RCC 7860 (cell line): ENCODE measurements at places on chromosomes 1 and 21.

DNA sequence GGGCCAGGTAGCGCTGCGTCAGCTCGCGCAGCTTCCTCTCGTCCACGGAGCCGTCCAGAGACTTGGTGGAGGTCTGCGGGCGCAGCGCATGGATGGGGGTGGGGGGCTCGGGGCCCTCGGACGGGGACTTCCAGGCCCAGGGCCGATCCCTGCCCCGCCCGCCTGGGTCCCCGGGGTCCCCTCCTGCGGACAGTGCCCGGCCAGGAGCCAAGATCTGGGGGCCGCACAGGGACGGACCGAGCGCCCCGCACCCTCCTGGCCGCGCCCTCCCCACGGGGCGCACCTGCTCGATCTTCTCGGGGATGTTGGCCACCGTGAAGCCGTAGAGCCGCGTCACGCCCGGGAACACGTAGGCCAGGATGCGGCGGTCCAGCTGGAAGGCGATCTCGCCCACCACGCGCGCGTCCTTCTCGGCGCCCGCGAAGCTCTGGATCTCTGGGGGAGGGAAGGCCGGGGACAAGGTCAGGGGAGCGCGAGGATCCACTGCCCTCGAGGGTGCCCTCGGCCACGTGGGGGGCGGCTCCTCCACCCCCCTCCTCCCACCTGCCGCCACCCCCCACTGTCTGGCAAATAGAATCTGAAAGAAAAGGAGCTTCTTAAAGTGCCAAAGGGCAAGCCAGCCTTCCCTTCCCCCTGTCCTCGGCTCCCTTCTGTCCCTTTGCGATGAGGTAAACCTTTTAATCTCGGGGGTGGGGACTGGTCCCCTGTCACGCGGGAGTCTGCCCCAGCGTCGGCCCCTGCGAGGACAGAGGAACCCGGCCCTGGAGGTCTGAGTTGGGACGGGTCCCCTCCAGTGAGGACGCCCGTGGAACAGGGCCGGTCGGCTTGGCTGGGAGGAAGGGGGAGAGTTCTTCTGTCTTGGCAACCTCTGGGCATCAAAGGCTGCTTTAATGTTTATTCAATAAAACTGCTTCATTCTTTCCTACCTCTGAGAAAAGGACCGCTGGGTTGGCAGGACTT lies 6.5 kb upstream of the FTCD start:
- DNase-seq, result no peak

DNA sequence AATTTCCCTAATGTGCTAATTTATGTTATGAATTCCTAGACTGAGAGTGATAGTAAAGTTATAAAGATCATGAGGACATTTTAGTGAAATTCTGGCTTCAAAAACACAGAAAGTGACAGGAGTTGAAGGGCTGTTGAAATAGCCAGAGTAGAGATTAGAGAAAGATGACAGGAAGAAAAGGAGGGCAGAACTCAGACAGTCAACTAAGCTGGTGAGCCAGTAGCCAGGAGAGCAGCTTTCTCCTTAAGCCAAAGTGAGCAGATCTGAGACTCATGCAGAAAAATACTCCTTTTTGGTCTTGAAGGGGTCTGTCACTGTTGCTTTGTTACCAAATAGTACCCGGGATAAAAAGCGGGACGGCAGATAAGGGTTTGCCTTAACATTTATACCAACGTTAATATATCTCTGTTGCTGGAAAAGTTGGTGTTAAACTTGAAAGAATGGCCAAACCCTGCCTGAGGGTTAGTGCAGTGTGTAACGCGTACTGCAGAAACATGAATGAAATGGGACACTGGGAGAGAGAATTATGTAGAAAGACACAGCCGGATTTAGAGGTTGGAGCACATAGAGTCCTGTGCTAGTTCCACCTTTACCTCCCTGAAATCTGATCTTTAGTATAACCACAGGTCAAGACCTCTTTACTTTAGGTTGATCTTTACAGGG lies 12.8 kb downstream of the AHCYL1 start:
- no peak for DNase-seq

DNA sequence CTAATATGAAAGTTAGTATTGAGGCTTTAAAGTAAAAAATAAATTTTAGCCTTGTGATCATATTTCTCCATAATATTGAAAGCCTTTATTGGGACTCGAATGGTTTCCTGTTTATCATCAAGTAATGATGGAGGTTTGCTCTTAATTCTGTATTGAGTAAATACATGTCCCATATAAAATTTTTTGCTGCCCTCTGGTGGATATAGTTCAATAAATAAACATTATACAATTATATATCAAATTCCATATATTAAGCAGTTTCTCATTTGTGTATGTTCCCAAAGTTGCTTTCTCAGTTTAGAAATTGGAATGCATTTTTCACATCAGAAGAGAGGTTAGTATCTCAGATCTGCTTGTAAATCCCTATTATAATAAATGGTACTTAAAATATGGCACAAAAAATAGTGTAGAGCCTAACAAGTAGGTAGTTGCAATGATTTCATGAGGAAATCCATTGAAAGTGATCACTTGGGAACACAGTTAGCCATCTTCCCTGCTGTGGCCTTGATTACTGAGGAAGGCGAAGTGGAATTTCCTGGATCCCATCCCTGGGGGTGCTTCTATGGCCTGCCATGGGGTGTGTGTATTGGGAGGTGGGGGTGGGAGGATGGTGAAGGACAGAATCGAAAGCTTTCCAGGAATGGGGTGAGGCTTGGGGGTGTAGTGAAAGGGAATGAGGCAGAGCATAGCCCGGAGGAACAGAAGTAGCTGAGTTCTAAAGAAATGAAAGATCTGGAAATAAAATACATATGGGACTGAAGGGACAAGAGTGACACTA lies 84.1 kb upstream of the C21orf91 start:
- peak; percentile 22 for DNase-seq

DNA sequence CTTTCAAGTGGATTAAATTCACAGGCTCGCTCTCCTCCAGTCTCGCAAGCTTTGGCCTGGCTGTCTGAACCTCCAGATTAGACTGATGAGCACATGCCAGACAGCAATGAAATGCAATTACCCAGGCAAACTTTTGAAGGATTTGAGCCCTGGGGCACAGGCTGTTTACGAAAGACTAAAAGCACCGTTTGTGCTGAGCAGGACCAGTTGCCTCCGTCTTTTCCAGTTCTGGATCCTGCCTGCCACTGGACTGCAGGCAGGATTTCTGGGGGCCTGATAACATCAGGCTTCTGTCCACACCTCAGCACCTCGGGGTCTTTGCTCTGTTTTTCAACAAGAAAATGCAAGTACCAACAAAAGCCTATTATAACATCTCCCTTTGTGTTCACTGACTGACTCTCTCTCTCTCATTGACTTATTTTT lies 145.7 kb downstream of the CLIC6 start:
- no peak for DNase-seq

DNA sequence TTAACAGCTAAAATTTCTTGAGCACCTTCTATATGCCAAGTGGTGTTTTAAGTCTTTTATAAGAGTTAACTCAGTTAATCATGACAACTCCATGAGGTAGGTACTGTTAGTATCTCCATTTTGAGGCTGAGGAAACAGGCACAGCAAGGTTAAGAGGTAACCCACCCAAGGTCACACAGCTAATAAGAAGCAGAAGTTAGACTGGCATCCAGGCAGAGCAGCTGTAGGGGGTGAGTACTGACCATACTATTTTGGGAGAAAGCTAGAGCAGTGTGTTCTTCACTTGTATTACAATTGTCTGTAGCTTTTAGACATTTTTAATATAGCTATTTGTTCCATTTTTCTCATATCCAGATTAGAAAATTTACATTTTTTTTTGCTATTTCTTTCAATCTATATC lies 4.8 kb downstream of the ATP6V1G3 start:
- no peak for DNase-seq

DNA sequence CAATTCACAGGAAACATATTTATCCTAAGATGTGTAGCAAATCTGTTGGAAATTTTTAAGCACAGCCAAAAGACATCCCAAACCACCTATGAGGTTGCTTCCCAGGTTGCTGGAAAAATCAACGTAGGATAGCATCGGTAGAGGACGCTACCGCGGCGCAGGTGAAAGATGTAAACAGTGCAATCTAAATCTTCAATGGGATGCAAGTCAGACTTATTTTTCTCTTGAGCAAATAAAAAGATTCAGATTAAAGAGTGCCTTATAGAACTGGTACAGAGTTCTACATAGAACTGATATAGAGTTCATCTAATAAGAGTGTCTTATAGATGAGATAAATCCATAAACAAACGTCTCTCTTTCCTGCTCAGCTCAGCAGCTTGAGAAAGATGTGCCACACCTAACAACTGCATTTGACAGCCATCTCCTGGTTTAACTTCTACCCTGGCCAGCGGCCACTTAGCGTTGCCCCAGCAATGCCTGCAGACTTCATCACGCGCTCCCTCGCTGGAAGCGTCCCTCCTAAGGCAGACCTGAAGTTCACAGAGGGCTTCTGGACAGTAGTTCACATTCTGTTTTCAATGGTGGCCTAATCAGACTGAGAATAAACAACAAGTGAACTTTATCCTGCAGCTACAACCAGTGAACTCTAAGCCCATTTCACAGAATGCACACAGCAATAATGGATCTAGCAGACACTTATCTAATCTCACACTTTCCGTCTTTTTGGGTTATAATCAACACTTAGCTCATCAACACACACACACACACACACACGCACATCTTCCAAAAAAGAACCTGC lies 164.5 kb downstream of the TOMM20 start:
- DNase-seq, result no peak

- no peak for DNase-seq
These were observed 28.8 kb downstream of the PLEKHO1 start for GRCh38 chr1:150178548-150178947.

DNA sequence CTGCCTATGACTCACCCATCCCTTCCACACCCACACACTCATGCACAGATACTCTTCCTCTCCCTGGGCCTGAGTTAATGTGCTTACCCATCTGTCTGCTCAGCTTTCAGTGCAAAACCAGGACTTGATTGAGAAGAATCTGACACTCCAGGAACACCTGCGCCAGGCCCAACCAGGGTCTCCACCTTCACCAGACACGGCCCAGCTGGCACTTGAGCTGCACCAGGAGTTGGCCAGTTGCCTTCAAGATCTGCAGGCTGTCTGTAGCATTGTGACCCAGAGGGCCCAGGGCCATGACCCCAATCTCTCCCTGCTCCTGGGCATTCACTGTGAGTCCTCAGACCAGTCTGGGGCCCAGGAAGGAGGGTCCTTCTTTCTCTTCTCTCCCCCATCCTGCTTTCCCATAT lies 3.5 kb upstream of the SH3BGRL3 start:
- no peak for DNase-seq

- no peak for DNase-seq
These were observed 585.6 kb downstream of the PTBP2 start for GRCh38 chr1:97307151-97307550.

DNA sequence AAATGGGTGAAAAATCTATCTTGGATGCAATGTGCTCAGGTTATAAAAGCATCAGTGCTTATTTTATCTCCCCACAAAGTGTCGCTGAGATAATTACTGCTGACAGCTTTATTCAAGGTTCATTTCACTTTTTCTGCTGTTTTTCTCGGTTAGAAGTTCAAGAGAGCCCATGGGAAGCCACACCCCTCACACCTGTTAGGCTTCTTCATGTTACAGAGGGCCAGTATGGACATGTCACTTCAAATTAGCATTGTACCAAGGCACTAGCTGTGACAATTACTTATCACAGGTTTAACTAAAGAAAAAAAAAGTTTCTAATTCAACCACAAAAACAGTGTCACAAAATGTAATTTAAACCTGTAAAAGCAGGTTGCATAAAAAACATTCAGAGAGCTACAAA lies 187.3 kb upstream of the DMRTA2 start:
- DNase-seq, result no peak

DNA sequence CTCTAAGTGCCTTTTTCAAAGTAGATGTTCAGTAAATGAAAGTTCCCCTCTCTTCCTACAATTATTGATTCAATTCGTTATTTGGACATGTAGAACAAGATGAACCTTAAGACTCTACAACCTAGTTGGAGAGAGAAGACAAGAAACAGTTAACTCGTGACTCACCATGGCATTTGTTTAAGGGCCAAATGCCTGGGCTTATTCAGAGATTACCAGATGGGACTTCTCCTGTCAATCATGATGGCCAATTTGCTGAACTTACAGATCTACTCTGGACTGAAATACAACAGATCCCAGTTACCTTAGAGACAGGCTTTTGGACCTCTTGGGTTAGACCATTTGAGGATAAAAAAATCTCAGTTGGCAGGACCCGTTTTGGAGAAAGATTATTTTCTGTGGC lies 93.5 kb downstream of the C1orf94 start:
- no peak for DNase-seq

DNA sequence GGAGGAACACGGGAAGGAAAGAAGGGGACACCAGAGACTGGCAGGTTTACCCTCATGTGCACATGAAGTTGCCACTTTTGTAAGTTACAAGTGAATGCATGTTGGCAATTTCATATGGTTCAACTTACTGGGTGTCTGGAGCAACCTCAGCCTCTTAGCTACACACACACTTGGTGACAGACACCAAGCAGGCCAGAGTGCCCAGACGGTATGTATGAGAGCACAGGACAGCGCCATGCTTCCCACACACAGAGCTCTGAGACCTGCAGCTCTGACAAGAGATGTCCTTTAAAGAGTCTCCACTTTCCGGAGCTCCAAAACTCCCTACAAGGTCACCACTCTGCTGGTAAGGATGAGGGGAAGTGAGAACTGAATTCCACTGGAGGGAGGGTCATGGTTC lies 1.9 kb upstream of the TRABD2B start:
- no peak for DNase-seq

GRCh38 chr1:21317035-21317689 lies 26.9 kb upstream of the ECE1 start:
- no peak for DNase-seq

DNA sequence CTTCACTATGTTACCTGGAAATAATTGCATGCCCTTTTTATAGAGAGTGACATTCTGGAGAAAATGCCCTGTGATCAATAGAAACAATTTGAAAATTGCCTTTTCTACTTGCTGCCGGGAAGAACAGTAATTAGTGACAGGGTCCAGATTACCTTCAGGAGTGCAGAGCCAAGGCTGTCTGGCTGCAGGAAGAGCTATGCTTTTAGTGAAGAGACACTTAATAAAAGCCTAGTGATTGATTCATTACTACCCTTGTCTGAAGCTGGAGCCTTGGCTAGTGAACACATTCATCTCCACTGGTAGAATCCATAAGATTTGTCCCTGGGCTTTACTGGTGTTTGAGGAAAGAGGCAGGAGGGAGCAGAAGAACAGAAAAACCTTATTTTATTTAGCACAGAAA lies 12.9 kb upstream of the DNASE2B start:
- DNase-seq, result no peak

DNA sequence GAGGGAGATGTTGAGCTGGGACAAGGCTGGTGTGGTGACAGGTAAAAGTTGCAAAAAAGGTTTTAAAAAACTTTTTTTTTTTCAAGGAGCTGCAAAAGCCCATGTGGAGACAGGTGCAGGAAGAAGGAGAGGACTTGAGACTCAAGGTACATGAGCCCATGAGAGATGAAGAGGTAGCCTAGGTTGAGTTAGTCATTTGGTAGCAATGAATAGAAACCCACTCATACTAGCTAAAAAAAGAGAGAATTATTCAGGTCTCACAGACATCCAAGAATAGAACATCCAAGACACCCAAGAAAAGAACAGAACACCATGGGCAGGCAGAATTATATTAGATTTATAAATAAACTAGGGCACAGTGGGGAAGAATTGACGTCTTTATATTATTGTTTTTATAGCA lies 65.1 kb downstream of the PCP4 start:
- DNase-seq, result no peak
